Fibroblast of pulmonary artery (primary cell): ENCODE measurements at places on chromosomes 4 and X.

GRCh38 chr4:3174371-3175338 lies 74.3 kb upstream of the MSANTD1 start:
- no peak for DNase-seq

DNA sequence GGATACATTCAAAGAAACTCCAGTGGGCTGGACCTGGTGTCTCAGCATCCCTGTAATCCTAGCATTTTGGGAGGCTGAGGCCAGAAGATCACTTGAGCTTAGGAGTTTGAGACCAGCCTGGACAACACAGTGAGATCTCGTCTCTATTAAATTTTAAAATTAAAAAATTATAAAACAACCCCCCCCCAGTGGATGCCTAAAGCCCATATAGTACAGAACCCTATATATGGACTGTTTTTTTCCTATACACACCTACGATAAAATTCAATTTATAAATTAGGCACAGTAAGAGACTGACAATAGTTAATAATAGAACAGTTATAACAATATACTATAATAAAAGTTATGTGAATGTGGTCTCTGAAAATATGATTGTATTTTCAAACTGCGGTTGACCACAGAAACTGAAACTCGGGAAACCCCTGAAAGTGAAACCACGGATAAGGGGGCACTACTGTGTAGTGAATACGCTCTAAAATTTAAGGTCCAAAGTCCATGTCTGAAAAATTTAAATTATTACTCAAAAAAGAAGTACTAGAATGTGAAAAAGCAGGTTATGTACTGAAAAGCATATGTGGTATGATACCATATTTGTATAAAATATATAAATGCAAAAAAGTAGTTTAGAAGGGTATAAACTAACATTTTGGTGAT lies 2.0 kb downstream of the SMIM14 start:
- DNase-seq = no peak

DNA sequence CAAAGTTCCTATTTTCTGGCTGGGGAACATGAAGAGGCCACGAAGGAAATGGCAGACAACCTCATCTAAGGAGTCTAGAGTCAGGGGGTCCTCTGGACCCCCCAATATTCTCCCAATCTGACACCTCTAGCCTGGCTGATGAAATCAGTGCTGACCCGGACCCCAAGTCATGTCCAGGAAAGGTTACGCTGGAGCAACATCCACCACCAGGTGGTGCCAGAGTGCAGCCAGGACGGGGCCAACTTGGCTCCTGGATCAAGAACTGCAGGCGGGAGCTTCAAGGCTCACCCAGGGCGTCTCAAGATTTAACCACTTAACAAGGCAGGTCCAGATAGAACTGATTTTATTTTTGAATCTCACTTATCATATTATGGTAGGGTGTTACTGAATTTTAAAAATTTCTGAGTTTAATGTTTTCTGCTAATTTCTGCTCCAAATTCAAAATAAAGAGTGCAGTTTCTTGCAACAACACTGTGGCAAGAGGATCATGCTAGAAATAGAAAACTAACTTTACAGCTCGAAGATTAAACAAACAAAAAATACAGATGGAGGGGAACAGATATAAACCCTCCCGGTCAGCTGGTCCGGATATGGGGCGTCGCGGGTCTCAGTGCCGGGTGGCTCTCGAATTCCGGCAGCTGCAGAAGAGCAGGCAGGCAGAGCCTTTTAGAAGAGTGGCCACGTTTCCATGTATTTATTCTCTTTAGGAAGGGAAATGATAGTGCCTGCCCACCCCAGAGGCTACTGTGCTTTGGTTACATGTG lies 135.5 kb downstream of the AFAP1 start:
- peak; percentile 84 for DNase-seq

DNA sequence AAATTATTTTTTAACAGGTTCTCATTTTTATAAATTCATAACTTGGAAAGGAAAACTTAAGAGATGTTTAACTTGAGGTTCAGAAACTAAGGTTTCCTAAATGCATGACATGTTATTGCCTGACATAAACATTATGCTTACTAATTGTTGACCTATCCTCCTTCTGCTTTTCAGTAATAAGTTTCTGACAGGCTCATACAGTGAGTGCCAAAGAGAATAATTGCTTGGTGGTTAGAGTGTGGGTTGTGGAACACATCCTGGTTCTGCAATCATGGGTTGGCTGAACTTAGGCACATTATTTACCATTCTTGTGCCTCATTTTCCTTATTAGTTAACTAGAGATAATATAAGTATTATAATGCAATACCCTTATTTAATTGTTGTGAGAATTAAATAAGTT lies 56.5 kb downstream of the BMPR1B start:
- DNase-seq = no peak

DNA sequence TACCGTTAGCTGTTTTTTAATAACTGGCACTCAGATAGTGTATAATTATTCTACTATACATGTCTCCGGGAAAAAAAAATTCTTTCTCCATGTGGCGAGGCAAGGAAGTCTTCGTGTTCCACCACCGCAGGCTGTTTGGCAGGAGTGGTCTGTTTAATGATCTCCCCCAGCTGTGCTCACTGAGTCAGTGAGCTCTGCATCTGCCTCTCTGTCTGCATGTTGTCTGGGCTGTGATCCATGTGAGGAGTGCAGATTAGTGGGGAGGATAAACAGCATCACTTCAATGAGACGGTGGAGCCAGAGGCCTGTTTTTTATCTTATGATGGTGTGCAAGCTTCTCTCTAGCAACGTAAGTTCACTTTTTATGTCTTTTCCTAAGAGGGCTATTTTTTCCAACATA lies 69.8 kb downstream of the RPS3A start:
- peak; percentile 97 for DNase-seq

GRCh38 chr4:1979477-1980196 lies 29.1 kb downstream of the NELFA start:
- DNase-seq = no peak

DNA sequence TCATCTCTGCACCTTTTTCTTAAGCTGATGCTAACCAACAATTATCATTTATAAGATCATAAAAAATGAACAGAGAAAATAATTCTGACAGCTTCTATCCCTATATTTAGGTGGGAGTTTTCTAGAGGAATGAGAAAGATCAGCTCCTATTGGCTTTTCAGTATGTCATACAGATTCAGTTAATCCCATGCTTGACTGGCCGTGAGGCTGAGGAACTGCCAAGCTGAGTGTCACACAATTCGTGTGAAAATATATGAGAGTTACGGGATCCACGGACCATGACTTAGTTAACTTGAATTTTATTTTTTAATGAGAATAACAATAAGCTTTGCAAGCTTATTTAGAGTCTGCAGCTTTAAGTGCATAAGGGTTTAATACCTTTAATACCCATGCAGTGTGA lies 37.5 kb downstream of the PHEX start:
- no peak for DNase-seq

DNA sequence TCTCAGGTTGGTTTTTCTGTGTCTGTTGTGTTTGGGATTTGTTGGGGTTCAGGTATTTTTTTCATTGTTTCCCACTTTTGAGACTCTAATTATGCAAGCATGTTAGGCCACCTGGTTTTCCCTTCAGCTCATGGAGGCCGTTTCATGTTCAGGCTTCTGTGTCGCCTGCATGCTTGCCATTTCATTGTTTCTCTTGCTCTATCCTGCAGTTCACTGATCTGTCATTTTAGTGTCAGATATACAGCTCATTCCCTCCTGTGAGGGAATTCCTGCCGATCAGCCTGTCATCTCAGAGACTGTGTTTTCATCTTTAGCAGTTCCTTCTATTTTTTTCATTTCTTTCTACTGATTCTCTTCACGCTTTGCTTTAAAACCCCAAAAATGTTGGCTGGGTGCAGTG lies 49.4 kb upstream of the HGFAC start:
- no peak for DNase-seq

GRCh38 chr4:186067757-186068385 lies 1.1 kb upstream of the TLR3 start:
- DNase-seq = peak; percentile 68

DNA sequence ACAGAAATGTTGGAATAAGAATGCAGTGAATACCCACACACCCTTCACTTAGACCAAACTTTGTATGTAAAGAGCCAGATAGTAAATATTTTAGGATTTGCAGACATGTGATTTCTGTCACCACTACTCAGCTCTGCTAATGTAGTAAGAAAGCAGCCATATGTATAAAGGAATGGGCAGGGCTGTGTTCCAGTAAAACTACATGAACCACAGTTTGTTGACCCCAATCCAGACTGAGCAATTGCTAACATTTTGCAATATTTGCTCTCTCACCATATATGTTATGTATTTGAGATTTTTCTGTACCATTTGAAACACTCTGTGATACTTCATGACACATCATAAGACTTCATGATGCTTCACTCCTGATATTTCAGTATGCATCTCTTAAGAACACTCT lies 32.0 kb upstream of the TBC1D1 start:
- DNase-seq = no peak

DNA sequence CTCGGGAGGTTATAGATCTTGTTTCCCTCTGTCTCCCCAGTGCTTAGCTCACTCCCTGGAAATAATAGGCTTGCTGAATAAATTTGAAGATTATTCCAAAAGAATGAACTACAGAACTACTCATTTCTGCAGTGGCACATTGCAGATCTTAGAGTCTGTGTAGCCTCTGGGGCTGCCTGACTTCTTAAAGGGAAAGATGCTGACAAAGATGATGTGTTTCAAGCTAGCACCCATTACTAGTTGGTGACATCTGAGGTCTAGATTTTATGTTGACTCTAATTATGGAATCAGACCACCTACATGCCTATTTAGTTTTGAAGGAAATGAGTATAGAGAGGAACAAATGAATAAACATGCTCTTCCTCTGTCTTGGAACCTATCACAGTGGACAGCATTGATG lies 123.7 kb upstream of the KCNIP4 start:
- no peak for DNase-seq

DNA sequence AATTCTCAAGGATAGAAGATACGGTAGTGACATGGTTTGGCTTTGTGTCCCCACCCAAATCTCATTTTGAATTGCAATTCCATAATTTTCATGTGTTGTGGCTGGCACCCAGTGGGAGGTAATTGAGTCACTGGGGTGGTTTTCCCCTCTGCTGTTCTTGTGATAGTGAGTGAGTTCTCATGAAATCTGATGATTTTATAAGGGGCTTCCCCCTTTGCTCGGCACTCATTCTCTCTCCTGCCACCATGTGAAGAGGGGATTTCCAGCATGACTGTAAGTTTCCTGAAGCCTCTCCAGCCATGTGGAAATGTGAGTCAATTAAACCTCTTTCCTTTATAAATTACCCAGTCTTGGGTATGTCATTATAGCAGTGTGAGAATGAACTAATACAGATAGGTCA lies 8.5 kb upstream of the SPANXN4 start:
- no peak for DNase-seq

GRCh38 chrX:69501429-69501828 lies 2.7 kb upstream of the NALF2 start:
- peak; percentile 12 for DNase-seq

DNA sequence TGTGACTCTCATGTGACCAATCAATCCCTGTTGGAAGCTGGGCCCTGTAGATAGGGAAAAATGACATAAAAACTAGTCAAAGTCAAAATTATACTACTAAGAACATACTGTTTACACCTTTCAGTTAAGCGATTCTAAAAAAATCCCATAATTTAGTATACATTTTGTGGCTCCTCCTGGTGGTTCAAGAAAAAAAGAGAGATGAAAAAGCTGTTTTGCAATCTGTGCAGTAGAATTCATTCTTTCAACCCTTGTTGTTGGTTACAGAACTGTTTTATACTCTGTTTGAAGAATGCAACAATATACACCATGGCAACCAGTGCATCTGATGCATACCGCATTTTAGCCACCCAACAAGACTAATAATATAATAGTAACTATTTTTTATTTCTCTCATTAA lies 66.8 kb upstream of the ANK2 start:
- peak; percentile 18 for DNase-seq

- DNase-seq = peak; percentile 97
Observed at GRCh38 chr4:106287353-106287969, 28.5 kb downstream of the TBCK start.

GRCh38 chrX:54776987-54777672 lies 20.9 kb downstream of the ITIH6 start:
- no peak for DNase-seq

DNA sequence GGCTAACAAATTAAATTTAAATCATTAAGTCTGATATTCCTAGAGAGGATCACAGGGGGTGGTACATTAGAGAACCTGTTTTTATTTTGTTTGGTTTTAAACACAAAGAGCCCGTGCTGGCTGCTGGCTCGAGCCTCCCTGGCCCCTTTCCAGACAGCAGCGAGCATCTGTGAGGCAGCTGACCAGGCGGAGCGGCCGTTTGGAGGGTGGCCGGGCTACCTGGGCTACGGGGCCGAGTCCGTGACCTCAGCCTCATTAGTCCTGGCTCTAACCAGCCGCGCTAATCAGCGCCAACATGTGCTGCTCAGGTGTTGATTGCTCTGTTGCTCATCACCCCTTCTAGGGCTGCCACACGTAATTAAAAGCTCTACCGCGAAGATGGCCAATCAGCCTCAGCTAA lies 35.3 kb downstream of the DCTD start:
- DNase-seq = no peak

DNA sequence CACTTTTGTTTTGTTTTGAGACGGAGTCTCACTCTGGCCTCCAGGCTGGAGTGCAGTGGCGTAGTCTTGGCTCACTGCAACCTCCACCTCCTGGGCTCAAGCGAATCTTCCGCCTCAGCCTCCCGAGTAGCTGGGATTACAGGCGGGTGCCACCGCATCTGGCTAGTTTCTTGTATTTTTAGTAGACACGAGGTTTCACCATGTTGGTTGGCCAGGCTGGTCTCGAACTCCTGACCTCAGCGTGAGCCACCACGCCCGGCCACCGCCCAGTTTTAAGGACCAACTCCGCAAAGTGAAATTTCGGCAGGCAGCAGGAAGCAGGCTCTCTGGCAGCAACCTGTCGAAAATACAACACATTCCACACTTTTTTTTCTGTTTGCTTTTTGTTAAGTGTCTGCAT lies 13.4 kb downstream of the DHRSX start:
- no peak for DNase-seq

GRCh38 chrX:12891171-12891570 lies 15.2 kb upstream of the TLR8 start:
- no peak for DNase-seq

DNA sequence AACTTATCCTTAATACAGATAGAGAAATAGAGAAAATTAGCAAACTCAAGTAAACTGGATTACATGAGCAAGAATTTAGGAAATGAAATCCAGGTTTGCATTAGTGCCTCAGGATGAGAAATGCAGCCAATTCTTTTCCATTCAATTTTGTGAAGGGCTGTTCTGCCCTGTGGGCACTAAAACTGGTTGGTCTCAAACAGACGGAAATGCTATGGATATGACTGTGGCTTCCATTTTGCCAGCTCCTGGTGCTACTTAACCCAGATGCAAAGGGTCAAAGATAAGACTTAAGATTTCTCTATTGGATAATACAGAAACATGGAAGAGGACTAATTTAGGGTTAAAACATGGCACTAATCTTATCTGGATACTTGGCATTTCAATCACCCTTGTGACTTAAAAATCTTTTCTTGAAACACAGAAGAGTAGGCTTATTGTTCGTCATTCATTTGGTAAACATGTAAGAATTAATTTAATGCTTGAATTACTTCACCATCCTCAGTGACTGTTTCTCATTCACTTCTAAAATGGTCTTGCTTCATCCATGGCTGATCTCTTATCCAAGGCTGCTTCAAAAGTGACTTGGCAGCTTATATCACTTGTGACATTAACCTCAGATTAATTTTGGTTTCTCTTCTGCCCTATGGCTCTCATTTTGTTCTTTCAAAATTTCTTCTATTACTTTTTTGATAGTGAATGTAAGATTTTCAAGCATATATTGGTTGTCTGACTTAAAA lies 1008.7 kb downstream of the GLUD2 start:
- no peak for DNase-seq

- no peak for DNase-seq
Observed at GRCh38 chrX:122945328-122945727, 238.8 kb upstream of the GRIA3 start.
